ENCODE measurements at places on chromosomes 11 and 22. TPM values are rescaled to one million over a fixed set of nuclear protein-coding genes. Genes with fewer than 3 reads are reported as not detected.
A peak's percentile ranks its signal among the peaks of the same experiment; 100 is the strongest.

- DNase-seq = no peak
These were observed 35.0 kb downstream of the TIMP3 start for GRCh38 chr22:32836280-32837123.

GRCh38 chr11:45806937-45807791, 2.2 kb downstream of the SLC35C1 start:
- DNase-seq = peak; percentile 35

GRCh38 chr11:83493917-83494316, 207.8 kb upstream of the CCDC90B start:
- DNase-seq = no peak

GRCh38 chr11:10305262-10305963, 540 bp downstream of the ADM start:
- DNase-seq = peak; percentile 87

GRCh38 chr11:134045799-134046635, 22.9 kb upstream of the JAM3 start:
- no peak for DNase-seq

GRCh38 chr11:5004424-5005274, 10.0 kb downstream of the OR51L1 start:
- no peak for DNase-seq

- DNase-seq = no peak
These were observed 2.7 kb upstream of the RHOD start for GRCh38 chr11:67053896-67054329.

- no peak for DNase-seq
These were observed 34.2 kb downstream of the MRGPRD start for GRCh38 chr11:68946416-68947090.

GRCh38 chr11:61912530-61912898, 4.9 kb downstream of the RAB3IL1 start:
- peak; percentile 90 for DNase-seq

DNA sequence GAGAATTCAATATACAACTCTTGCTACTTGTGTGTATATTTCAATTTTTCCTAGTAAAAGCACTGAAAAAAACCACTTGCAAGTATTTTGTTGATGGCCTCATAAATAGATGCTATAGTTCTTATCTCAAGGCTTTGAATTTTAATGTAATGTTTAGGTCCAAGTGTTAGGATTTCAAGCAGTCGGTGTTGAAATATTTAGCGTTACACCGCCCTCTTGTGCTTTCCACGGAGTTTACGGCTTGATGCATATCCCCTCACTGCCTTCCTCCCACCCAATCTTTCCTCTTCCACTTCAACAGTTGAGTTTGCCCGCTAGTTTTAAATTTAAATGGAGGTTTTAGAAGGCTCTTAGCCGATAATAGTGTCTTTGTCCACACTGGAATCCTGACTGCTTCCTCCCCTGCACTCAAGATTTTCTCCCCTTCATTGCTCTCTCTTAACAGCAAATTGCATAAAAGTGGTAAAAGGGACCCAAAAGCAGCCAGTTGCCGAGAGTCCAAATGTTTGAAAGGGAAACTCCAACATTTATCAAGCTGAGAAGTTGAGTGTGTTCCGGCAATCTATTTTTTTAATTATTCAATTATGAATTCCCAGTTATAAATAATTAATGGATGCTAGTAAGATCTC, 25.9 kb upstream of the HTATIP2 start:
- DNase-seq = no peak

DNA sequence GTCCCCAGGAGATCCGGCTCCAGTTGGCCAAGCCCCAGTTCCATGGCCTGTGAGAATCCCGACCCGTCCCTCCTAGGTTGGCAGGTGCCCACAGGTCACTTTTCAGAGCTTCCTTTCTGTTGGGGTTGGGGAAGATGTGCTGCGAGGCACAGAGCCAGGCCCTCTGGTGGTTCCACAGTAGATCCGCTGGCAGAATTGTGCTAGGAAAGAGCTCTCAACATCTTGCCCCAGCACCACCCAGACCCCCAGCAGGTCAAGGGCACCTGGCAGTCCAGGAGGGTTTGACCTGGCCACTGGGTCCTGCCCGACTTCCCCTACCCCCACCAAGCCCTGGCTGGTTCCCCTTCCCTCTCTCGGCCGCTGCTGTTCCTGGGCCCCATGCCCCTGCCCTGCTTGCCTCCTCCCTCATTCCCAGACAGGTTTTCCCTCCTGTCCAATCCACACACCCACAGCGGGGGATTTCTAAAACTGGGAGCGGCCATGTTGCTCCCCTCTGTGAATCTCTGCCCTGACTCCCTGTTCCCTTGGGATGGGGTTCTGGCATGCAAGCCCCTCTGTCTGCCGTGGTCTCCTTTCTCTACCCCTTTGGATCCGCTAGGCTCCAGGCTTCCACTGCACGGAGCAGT, 26.2 kb upstream of the GCAT start:
- no peak for DNase-seq

GRCh38 chr11:77883775-77884174, 62.8 kb downstream of the AAMDC start:
- no peak for DNase-seq

- no peak for DNase-seq
These were observed 89.1 kb upstream of the NTM start for GRCh38 chr11:131281316-131281715.

- DNase-seq = no peak
These were observed 24.0 kb downstream of the CSF2RB start for GRCh38 chr22:36937319-36938027.

GRCh38 chr11:20661445-20661844, 7.9 kb upstream of the NELL1 start:
- no peak for DNase-seq

DNA sequence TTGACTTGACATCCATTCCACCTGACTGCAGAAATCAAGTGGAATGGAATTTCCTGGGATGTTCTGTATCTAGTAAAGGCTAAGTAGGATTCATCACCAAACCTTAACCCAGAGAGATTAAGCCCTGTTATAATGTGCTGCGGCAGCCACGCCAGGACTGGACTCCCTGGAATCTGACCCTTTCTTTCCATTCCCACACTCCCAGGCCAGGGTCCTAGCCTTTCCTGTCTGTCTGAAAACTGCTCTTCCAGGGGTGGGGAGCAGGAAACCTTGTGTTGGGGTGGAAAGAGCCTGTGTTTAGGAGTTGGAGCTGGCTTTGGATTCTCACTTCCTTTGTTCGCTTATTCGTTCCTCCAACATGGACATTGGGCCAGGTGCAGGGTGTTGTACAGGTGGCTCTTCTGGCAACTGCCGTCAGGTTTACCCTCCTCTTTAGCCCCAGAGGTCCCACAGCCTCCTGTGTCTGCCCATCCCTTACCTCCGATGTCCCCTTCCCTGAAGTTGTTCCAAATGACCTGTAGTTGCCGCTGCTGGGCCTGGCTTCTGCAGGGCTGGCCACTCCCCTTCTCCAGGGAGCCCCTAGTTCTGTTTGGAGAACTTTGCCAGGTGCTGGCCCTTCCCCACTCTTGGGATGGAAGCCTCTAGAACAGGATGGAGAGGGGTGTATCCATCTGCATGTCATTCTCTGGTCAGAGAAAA, 20.5 kb upstream of the PARVB start:
- DNase-seq = no peak

Gene BDNF
- total RNA-seq = 8.4 TPM

Gene KRTAP5-2
- total RNA-seq = not detected

Gene GAB4
- total RNA-seq = not detected
